ENCODE measurements at places on chromosomes 2 and 18. TPM values are rescaled to one million over a fixed set of nuclear protein-coding genes. Genes with fewer than 3 reads are reported as not detected.

DNA sequence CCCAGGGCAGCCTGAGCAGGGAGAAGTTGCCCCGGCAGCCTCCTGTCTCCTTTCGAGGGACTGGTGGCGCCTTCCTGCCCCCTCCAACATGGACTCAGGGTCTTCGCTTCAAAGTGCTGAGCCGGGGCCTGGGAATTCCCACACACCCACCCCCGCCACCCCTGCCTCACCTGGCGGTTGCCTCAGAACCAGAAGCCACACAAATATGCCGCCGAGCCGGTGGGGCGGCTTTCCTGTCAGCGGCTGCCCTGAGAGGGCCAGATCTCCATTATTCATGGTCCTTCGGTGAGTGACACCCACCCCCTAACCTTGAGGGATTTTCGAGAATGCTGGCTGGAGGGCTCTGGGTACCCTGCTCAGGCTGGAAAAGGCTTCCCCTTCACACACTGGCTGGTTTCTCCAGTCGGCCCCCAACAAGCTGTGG, 71.7 kb downstream of the SMAD7 start:
- no peak for DNase-seq

DNA sequence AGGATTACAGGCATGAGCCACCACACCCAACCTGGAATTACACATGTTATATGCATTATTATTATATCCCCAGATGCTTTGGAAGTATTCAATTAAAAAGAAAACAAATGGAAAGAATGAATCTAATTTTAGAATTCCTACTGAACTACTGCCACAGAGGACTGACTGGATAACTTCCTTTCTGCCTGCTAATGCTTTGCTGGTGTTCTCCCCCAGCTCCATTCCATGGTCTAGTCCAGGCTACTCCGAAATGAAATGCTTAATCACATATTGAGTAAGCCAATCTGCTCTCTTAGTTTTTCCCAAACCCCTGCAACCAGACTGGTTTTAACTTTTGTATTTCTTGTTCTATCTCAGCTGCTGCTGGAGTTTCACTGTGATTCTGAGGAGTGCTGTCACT, 519.1 kb downstream of the SOX11 start:
- DNase-seq: no peak

CHRNG gene
- not detected for total RNA-seq

DNA sequence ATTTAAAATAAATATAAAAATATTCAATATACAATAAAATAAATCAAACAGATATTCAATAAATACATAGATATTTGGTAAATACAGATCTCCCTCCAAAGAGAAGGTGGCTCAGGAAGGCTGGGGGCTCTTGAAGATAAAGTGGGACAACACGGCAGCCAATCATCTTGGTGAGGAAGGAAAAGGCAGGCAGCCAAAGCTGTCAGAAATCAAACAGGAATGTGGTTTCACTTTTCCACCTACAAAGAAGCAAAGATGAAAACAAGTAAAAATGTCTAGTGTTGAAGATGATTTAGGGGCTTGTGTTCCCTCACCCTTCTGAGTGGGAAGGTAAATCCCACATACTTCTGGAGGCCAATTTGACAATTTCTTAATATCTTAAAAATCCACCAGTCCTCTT, 85.7 kb downstream of the B3GNT2 start:
- DNase-seq: no peak

DNA sequence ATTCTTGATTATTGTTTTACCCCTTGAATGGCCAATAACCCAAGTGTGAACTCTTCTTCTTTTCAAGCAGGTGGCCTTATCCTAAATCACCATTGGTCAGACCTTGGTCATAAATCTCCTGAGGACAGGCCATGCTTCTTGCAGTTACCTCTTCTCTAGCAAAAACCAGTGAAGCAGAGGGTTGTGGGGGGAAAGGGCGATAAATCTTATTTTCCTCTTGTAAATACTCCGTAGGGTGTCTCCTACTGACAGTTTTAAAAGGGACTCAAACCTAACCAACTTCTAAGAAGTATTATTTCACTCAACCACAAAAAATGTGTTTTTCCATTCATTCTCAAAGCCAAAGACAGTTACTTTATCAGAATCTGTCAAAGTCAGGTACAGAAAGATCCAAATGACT, 168.1 kb upstream of the RMP24 start:
- no peak for DNase-seq

GRCh38 chr18:1958798-1959197, 612.5 kb downstream of the METTL4 start:
- DNase-seq: no peak

DNA sequence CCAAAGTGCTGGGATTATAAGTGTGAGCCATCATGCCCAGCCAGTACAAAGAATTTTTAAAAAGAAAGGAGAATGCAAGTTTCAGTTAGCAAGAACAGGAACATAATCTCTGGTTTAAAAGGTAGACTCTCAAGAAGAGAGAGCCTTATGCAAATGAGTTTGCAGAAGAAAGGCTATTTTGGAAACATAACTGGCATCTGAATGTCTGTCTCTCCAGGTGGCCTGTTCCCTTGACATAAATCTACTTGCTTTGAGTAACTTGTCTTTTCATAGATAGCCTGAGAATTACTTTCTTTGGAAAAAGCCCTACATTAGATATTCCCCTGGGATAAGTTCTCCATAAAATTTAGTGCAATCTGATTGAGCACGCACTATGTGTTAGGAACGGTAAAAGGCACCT, 109.6 kb downstream of the ICOS start:
- no peak for DNase-seq

Measured in HCT116 (cell line).